ENCODE measurements at places on chromosomes 7 and 10.

DNA sequence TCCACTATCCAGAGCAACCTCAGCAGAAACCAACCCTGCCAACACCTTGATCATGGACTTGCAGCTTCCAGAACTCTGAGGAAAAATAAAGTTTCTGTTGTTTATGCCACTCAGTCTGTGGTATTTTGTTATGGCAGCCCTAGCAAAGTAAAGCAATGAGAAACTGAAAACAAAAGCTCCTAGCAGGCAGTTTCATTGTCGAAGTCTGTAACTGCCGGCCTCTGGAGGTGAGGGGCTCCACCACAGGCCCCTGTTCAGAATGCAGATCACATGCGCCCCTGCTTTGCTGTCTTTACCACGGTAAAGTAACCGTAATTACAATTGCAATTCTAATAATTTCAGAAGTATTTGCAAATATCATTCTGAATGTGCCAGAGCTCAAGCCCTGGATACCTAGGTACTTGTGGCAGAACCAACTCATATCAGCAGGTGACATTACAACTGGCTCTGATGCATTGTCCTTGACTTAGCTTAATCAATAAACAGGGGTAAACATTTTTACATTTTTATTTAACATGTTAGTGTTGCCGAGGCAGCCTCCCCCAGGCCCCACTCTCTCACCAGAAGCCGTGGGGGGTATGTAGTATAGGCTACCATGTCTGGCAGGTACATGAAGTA lies 193.2 kb downstream of the ELMO1 start:
- no peak for DNase-seq

- DNase-seq, result no peak
These were observed 176.1 kb upstream of the TNS3 start for GRCh38 chr7:47757921-47758411.

- DNase-seq, result peak; percentile 66
These were observed 1.1 kb downstream of the ZNF777 start for GRCh38 chr7:149459540-149460452.

DNA sequence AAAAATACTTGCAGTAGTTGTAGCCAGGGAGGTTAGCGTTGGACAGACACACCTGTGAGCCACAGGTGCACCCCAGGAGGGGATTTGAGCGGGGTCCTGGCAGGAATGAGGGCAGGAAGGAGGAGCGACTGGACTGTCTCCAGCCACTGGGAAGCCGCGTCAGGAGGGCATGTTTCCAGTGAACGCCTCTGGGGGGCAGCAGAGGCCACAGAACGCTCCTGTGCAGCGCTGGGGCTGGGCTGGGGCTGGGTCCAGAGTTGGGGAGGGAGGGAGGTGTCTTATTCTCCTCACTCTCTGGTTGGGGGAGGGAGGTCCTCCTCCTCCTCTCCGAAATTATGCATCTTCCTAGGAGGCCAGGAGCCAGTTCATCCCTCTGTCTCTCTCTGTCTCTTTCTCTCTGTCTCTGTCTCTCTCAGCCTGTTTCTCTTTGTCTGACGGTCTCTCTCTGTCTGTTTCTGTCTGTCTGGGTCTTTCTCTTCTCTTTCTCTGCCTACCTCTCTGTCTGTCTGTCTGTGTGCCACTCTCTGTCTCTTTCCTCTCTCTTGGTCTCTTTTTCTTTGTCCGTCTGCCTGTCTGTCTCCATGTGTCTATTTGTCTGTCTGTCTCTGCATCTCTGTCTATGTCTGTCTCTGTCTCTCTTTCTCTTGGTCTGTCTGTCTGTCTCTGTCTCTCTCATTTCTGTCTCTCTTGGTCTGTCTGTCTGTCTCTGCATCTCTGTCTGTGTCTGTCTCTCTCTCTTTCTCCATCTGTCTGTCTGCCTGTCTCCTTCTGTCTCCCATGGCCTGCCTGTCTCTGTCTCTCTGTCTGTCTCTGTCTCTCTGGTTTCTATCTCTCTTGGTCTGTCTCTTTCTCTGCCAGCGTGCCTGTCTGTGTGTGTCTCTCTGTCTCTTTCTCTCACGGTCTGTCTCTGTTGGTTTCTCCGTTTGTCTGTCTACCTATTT lies 9.9 kb upstream of the PSMG3 start:
- peak; percentile 74 for DNase-seq

DNA sequence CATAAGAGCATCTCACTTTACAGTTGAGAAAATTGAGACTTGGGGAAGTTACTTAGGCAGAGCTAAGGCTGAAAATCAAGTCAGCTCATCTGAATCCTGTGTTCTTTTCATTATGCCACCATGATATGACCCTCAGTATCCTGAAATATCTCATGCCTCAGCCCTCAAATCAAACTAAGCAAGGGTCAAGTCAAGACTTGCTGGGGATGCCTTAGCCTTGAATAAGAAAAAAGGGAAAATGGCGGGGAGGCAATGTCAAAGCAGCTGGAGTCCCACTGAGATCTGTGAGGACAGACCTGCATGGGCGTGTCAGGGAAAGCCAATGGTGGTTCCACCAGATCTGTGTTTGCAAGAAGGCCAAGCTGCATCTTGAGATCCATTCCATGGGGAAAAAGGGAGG lies 91.0 kb upstream of the CACUL1 start:
- DNase-seq, result no peak

- DNase-seq, result no peak
These were observed 23.8 kb upstream of the AHR start for GRCh38 chr7:17274551-17275245.

- no peak for DNase-seq
These were observed 42.2 kb downstream of the RUNDC3B start for GRCh38 chr7:87670372-87670771.

DNA sequence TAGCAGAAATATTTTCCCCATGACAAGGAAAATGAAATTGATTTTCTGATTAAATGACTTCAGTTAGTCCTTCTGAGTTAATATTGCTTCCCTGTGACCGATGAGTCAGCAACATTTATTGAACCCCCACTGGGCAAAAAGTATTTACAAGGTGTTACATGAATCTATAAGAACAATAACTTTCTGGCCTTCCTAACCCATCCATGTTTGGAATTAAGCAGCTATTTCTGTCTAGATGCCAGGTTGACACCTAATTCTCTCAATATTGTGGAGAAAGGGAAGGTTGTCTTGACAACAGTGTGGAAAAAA lies 112.9 kb upstream of the JAZF1 start:
- no peak for DNase-seq

DNA sequence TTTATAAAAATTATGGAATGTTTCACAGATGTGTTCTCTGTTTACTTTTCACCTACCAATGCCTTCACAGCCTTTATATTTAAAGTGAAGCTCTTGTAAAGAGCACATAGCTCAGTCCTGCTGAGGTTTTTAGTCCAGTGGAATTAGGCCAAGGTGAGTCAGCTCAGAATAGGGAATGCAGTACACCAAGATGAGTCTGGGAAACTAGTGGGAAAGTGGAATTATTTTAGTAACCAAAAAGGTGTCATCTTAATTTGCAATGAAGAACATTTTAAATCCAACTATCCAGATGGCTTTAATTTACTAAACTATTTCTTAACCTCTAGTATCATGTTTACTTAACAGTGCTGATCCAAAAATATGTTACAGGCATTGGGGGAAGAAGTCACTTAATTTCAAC lies 236.3 kb upstream of the CTBP2 start:
- no peak for DNase-seq

DNA sequence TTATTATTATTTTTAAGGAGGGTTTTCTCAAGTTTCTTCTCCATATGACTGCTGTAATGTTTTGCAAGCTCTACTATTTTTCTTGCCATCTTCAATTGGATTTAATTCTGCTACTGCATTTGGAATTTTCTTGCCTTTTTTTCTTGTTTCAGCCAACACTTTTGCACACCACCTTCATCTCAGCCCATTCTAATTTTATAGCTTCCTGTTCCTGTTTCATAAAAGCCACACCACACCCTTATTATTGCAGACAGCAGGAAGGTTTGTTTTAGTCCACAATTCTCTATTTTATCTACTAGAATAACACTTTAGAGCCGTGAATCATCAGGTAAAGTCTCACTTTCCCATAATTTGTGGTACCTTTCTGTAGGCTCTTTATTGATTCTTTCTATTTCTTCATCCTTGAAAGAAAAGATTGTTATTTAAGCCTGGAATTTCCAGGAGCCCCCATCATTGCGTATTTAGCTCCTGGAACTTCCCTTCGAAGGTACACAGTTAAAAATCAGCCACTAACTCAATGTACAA lies 209.3 kb upstream of the TBX20 start:
- DNase-seq, result no peak

DNA sequence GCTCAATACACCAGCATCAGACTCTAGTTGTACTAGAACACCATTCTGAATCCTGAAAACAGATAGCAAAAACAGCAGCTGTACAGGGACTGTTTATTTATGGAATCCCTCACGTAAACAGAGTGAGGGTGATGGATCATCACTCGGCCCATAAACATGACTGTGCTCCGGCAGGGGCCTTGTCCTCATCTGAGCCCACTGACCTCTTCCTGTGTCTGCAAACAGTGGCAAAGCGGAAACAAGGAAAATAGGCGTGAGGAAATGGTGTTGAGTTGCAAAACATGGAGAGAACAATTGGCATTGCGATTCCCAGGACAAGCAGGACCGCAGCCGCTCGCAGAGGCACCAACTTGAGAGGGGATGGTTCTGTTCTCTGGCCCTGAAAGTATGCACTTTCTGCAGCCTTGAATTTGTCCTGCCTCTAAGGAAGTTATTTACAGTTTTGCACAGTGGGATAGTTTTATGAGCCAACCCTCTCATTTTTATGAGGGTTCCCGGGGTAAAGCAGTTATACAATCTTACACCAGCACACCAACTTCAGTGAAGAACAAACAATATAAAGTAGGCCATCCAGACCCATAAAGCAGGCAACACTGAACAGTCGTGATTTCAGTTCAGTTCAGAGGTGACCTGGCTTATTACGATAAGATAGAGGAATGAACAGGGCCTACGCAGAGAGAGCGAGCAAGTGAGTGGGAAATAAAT lies 248.0 kb upstream of the FZD8 start:
- no peak for DNase-seq

DNA sequence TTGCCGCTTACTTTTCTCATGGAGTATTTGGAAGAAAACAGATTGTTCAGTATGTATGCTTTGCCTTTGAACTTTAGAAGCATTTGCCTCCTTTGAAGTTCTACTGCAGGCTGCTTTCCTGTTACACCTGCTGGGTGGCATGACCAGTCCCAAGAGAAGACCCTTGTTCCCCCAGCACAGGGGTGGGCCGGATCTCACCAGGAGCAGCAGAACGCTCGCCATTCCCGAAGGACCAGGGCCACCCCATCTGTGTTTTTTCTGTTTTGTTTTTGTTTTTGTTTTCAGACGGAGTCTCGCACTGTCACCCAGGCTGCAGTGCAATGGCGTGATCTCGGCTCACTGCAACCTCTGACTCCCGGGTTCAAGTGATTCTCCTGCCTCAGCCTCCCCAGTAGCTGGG lies 493.6 kb downstream of the PTPRN2 start:
- DNase-seq, result no peak

DNA sequence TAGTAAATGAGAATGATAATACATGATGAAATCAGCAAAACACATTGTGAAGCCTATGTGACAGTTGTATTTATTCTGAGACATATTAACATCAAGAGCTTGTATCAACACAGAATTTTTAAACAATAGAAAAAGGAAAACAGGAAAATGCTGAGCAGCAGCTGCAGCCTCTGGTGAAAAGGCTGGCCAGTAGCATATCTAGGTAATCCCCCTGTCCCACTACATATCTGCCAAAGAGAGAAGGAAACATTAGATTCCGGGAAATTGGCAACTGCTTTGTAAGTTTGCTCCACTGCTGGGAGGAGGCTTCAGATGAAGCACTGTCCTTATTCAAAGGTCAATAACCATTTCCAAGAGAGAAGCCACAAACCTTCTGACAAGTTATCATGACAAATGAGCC lies 89.4 kb downstream of the RALA start:
- no peak for DNase-seq

DNA sequence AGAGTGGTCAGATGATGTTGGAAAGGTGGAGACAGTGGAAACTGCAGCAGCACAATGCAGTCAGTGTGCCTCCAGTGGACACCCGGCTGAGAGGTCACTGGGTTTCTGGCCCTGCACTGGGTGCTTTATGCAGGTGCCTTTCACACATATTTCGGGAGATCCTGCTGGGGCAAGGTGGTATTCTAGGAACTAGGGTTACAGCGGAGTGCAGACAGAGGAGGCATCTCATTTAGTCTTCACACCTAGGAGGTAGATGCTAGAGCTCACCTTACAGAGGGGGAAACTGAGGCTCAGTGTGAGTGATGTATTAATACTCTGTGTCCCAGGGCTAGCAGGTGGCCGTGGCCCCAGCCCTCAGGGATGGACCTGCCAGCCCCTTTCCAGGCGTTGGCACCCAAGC lies 103.9 kb upstream of the KCTD7 start:
- no peak for DNase-seq

DNA sequence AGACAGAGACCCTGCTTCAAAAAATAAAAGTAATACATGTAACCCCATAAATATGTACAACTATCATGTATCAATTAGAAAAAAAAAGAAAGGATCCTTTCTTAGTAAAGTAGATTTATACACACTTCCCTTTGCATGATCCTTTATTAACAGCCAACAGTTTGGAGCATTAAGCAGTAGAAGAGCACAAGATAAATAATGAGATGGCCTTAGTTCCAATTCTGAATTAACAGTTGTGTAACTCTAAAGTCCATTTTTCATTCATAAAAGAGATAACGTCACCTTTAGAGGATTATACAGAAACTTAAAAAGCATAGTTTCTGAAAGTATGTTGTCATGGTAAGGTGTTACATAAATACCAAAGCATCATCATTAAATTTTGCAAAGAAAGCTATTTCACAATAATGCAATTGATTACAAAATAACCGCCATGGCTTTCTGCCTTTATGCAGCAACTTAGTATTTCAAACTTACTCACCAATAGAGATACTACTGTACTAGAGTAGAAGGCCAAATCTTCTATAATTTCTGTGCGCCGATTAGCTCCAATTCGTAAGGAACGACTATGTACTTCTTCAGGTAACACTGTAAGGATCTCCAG lies 40.3 kb downstream of the TNPO3 start:
- no peak for DNase-seq

DNA sequence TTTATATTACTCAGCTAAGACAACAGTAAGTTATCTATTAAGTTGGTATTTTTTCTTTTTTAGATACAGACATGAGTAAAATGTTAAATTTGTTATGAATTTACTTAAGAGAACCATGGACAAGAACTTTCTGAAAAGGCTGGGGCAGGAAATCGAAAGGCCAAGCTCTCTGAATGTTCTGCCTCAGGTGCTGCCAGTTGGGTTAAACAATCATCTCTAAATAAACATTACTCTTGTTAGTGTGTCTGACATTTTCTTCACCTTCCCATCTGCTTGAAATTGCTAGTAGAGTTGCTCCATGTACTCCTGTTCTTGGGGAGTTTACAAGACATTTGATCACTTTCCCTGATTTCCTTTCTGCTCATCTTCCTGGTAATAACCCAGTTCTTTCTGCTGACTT lies 87.5 kb downstream of the ANKRD7 start:
- DNase-seq, result no peak

- DNase-seq, result no peak
These were observed 769.7 kb downstream of the TNS3 start for GRCh38 chr7:46812101-46812675.

DNA sequence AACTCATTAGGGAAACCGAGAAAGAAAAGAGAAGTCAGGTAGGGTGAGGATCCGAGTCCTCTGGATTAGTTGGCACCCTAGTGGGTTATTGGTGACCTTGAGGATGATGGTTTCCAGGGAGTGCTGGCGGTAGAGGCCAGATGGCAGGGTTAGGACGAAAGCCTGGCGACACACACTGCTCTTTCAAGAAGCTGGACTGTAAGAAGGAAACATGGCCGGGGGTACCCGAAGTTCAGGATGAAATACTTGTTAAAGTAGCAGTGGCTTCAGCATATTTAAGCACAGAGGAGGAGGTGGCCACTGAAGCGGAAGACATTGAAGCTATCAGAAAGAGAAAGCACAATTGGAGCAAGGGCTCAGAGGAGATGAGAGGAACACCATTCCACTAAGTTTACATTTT lies 224.6 kb downstream of the RELN start:
- DNase-seq, result no peak

- no peak for DNase-seq
These were observed 134.4 kb downstream of the ZMIZ1 start for GRCh38 chr10:79203014-79203644.
